ENCODE measurements at places on chromosomes 1 and 21. TPM values are rescaled to one million over a fixed set of nuclear protein-coding genes. Genes with fewer than 3 reads are reported as not detected.

The PROK1 gene
- not detected for total RNA-seq

The CACHD1 gene
- total RNA-seq = 0.82 TPM

The LCE3B gene
- total RNA-seq = not detected

The TDRD5 gene
- total RNA-seq = not detected

The RIPPLY3 gene
- not detected for total RNA-seq

The ATP6V1G3 gene
- not detected for total RNA-seq

The MYCL gene
- total RNA-seq = 0.34 TPM

The TRAF5 gene
- 82.2 TPM for total RNA-seq
